ENCODE measurements at places on chromosomes 4 and X.

GRCh38 chr4:110183643-110184042, 14.8 kb downstream of the ELOVL6 start:
- no peak for DNase-seq

- peak; percentile 30 for DNase-seq
These were observed 56.6 kb upstream of the SLC6A14 start for GRCh38 chrX:116379854-116380253.

DNA sequence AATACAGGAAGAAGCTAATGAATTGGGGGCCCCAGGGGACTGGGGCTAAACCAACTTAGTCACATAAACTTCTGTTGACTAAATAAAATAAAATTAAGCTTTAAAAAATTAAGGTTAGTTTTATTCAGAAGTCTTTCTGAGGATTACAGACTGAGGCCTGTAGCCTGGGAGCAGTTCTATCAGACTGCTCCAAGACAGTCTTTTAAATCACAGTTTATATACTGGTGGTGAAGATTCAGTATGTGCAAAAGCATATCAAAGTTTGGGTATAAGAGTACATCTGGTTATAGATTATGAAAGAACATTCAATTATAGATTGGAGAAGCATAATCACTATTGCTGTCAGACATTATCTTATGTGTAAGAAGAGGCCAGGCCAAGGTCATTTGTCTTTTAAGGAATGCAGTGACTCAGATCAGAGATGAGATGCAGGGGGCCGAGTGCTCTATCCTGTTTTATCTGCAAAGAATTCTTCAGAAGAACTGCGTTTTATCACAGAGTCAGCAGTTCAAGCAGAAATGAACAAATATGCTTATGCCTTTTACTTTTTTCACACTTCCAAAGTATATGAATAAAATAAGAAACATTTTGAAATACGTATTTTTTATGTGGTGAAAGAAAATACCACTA, 109.4 kb downstream of the PDHA2 start:
- no peak for DNase-seq

DNA sequence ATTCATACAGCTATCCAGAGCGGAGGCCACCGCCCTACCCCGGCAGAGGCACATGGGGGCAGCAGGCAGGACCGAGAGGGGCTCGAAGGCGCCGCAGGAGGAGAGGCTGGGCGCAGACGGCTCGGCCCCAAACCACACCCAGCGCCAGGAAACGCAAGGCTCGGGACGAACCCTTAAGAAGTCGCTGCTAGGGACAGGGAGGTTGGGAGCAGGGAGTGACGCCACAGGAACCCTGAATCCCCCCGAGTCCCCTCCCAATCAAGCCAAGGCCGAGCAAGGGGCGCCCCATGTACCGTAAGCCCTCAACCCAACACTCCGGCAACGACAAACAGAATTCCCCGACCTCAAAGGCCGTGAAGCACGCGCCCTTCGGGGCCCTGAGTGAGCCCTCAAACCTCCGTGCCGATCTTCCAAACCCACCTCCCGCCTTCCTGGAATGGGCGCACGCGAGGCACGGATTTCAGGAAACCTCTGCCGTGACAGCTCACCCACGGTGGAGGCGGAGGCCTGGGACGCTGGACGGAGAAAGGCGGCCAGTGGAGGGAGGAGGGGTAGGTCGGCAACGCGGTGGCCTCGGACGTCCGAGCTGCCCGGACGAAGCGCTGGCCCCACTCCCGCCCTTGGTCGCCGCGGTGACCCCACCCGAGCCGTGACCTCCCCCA, 1.8 kb downstream of the ZFYVE28 start:
- peak; percentile 56 for DNase-seq

GRCh38 chrX:75748431-75748830, 36.6 kb downstream of the MAGEE2 start:
- DNase-seq: no peak

- peak; percentile 60 for DNase-seq
These were observed 22.1 kb downstream of the YIPF7 start for GRCh38 chr4:44629280-44629866.

- DNase-seq: no peak
These were observed 71.7 kb downstream of the ARAP2 start for GRCh38 chr4:36172656-36173055.

DNA sequence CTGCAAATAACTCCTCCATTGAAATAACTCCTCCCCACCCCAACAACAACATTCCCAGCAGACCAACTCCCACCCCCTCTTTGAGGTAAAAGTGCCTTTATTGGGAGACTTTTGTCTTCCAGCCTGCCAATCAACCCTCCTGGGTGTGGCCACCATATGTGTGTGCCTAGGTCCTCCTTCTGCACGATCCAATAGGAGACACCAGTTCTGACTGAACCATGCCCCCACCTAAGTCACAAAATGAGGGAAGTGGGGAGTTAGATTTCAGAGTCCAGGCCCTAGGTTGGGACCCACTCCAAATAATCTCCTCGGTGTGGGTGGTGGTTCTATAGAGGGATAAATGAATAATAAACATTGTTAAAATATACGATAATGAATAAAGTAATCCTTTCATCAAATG, 3.0 kb downstream of the PLP2 start:
- DNase-seq: no peak

- no peak for DNase-seq
These were observed 890.8 kb downstream of the TRIML1 start for GRCh38 chr4:189029976-189030504.

DNA sequence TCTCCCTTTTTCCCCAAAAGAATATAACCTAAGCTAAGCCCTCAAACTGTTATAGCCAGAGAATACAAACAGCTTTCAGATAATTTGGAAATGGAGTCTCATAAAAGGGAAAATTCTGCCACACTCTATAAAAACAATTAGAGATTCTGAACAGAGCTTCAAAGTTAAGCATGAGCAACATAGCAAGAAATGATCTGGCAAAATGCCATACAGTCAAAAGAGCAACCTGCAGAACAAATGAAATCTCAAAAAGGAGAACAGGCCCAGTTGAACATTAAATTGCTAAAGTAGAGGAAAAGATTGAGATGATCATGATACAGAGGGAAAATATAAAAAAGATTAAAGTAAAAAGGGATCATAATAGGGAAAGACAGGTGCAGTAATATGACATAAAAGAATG, 250.5 kb downstream of the TLL1 start:
- no peak for DNase-seq

DNA sequence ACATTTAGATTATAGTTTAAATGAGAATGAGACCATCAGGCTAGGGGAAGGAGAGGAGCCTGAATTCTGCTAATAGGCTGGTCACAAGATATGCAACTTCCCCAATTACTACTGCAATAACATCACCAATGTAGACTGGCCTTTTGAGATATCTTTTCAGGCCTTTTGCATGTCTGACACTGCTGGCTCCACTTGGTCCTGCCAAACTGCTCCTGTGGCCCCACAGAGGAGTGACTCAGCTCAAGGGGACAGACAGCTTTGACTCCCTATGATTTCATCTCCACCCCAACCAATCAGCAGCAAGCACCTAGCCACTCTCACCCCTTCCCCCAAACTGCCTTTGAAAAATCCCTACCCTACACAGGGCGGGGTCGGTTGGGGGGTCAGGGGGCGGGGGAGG, 22.8 kb downstream of the GPRIN3 start:
- no peak for DNase-seq

GRCh38 chr4:106305435-106306055, 10.5 kb downstream of the TBCK start:
- no peak for DNase-seq

DNA sequence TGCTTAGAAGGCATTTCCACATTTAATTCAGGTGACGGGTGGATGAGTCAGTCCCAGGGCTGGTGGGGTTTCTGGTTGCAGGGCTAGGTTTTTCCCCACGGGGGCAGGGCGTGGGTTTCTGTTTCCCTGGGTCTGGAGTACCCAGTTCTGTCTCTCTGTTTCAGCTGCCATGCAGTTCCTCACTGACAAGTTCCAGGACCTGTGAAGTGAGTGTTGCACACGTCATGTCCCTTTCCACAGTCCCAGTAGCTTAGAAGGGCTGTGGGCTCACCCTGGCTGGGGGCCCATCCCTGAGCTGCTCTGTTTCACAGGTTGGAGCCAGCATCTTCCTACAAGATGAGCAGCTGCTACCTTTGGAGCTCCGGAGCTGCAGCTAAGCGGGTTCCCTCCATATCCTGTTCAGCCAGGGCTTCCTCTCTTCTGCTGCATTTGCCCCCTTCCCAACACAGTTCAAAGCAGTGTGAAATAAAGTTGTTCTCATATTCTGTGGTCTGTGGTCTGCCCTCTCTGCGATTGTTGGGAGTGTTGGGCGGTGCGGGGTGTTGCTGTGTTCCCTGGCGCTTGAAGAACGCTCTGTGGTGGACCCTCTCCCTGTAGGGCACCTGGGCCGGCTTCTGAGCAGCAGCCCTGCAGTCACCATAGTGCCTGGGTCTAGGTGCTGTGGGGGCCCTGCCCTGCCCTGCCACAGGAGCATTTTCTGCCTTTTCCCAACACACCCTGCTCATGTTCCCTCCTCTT, 3.9 kb downstream of the LOC101059915 start:
- no peak for DNase-seq

GRCh38 chr4:1658581-1658980, 25.5 kb downstream of the FAM53A start:
- DNase-seq: no peak

DNA sequence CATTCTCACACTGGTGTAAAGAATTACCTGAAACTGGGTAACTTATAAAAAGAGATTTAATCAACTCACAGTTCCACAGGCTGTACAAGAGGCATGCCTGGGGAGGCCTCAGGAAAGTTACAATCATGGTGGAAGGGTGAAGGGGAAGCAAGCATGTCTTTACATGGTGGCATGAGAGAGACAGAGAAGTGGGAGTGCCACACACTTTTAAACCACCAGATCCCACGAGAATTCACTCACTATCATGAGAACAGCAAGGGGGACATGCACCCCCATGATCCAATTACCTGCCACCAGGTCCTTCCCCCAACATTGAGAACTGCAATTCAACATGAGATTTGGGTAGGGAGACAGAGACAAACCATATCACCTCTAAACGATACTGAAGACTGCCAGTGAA, 23.0 kb downstream of the EPGN start:
- no peak for DNase-seq

GRCh38 chrX:149462849-149463248, 42.3 kb downstream of the IDS start:
- peak; percentile 48 for DNase-seq

GRCh38 chr4:26785810-26786209, 74.8 kb upstream of the STIM2 start:
- no peak for DNase-seq

DNA sequence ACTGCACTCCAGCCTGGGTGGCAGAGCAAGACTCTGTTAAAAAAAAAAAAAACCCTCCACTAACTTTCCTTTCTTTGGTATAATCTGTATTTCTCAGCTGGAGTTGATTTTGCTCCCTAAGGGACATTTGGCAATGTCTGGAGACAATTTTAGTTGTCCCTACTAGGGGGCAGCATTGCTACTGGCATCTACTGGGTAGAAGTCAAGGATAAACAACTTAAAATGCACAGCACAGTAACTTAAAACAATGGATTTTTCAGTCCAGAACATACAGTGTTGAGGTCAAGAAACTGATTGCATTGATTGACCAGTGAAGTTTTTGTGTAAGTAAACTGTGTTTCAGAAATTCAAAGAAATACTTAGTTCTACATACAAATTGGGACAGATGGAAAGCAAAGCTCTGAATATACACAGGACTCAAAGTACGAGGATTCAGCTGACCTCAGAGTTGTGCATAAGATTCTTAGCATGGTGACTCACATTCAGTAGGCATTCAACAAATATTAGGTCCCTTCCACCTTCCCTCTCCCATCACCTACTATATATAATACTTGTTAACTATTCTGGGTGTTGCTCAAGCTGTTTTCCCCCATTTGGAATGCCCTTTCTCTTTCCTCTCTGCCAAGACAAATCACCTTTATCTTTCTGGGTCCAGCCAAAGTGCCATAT, 8.8 kb downstream of the DDX53 start:
- peak; percentile 9 for DNase-seq

DNA sequence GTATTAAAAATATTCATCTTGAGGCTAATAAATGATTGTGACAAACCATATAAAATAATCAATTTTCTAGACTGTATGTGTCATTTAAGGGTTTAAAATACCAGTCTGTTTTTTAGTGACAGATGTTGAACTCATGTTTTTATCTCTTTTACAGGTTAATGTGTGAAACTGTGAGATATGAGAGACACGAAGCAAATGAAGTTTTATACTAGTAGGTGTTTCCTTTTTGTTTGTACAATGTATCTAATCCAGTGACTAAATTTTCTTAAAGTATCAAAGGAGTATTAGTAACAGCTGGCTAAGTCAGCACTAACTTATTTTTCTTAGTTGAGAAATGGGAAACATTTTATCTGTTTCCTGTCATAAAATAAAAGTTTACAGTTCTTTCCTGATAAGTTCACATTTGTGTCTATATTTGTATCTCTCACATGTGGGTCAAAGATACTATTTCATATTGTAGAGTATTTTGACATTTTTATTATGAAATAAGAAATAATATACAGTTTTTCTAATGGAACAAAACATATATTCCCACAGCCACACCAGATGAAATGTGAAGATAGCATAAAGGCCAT, 90.3 kb downstream of the RAPGEF2 start:
- DNase-seq: no peak

- DNase-seq: peak; percentile 9
These were observed 87.4 kb upstream of the ETNPPL start for GRCh38 chr4:108850219-108850649.

DNA sequence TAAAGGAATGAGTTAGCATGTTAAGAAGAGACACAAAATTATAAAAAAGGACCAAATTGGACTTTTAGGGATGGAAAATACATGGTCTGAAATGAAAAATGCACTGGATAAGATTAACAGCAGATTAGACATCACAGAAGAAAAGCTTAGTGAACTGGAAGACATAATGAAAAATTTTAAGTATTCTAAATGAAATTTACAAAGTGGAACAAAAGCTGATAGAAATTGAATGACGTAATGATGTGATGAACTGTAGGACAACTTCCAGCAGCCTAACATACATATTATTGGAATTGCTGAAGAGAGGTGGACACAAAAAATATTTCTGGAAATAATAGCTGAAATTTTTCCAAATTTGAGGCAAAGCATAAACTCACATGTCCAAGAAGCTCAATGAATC, 39.6 kb upstream of the GPR173 start:
- DNase-seq: no peak

- DNase-seq: no peak
These were observed 24.5 kb downstream of the GIMD1 start for GRCh38 chr4:106343865-106344646.

DNA sequence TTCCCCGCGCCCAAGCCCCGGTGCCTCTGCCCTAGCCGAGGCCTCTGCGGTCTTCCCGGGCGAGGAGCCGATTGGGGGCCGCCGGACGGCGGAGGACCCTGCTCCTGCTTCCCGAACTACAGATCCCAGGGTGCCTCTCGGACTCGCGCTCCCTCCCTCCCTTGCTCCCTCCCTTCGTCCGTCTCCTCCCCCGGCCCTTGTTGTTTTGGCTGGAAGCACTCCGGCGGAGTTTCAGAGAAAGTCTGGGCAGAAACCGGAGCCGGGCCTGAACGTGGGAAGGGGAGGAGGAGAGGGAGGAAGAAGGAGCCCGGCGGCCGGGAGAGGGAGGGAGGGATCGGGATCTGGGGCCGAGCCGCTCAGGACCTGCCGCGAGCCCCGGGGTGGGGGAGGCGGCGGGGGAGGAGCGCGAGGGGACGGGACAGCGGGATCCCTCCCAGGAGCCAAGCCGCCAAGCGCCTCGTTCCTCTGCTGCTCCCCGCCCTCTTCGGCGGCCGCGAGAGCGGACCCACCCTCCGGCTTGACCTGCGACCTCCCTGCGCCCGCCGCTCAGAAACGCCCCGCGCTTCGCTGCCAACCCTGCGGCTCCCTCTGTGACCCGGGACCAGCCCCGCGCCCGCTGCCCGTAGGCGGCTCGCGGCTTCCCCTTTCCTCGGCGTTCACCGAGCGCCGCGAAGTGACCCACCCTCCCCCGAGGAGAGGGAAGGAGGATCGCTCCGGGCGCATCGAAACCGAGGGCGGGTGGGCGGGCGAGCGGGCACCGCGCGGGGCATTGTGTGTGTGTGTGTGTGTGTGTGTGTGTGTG, 496 bp upstream of the GAB1 start:
- DNase-seq: peak; percentile 89
